ENCODE measurements at places on chromosomes 4 and X.

DNA sequence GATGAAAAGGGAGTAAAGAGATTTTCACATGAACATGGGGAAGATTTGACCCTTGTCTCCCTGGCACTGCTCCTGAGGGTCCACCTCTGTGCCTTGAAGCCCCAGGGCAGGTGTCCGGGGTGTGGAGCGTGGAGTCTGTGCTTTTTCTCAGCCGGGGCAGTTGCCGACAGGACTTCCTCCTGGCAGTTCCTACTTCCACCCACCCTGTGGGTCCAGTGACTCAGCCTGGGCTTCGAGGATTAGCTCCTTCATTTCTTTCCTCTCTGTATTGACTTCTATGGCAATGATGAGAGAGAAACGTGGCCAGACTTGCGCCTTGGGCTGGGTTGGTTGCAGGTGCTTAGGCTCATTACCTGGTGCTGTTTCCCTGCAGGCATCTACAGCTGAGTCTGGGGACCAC is 35.9 kb upstream of the CLCN4 start:
- DNase-seq: no peak

- peak; percentile 50 for DNase-seq
Observed at GRCh38 chrX:71935476-71935875, 24.8 kb downstream of the NHSL2 start.

DNA sequence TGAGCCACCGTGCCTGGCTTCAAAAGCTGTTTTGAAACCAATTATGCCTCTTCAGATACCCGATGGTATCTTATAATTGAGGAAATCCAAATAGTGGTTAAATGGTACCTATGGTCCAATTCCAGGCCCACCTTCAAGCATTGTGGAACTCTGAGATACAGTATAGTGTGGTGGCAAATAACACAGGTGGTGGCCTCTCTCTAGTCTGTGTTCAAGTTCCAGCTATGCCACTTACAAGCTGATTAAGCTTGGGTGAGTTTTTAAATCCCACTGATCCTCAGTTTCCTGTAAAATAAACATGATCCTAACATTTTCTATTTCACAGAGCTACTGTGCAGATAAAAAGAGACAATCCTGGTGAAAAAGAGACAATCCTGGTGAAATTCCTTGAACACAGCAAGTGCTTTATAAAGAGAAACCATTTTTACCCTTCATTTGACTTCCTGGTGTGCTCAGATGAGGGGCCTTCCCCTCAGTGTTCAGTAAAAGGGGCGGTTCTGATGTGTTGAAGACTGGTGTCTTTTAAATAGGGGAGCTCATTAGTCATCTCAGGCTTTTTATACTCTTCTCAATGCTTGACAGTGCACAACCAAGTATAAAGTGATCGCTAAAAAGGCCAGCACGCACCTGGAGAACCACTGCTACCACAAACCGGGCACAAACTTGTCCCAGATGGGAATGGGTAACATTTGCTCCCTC is 30.8 kb upstream of the CD40LG start:
- no peak for DNase-seq

DNA sequence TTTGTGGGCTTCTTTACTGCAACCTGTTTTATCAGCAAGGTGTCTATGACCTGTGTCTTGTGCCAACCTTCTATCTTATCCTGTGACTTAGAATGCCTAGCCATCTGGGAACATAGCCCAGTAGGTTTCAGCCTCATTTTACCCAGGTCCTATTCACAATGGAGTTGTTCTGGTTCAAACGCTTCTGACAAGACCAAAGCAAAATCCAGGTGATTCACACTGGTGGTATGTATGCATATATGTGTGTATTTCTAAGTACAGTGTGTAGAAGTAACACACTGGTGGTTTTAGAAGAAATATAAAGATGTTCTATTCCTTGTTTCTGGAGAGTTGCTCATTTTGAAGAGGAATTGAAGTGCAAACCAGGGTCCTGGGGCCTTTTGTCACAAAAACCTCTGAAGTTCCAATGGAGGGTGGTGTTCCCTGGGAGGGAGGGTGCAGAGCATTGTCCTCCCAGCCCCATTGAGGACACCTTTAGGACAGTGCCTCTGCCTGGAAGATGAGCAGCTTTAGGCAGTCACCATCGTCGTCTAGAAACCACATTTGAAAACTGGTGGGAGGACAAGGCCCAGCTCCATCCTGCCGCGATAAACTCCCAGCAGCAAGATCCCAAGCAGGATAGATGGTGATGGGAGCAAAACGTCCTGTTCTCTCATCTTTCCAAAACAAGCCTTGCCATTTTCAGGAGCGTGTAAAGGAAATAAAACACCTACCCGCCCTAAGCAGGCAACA is 191.4 kb downstream of the TSPAN5 start:
- no peak for DNase-seq

- no peak for DNase-seq
Observed at GRCh38 chr4:165877286-165877685, 4.2 kb downstream of the TLL1 start.

GRCh38 chrX:112513154-112513553 is 166.6 kb downstream of the LHFPL1 start:
- DNase-seq: no peak

GRCh38 chrX:112931478-112931877 is 90.8 kb upstream of the AMOT start:
- no peak for DNase-seq

GRCh38 chr4:116668190-116668589 is 417.2 kb downstream of the TRAM1L1 start:
- DNase-seq: no peak

- peak; percentile 40 for DNase-seq
Observed at GRCh38 chrX:30713061-30713525, 59.9 kb downstream of the GK start.

GRCh38 chr4:1419708-1420107 is 13.5 kb upstream of the NKX1-1 start:
- no peak for DNase-seq

DNA sequence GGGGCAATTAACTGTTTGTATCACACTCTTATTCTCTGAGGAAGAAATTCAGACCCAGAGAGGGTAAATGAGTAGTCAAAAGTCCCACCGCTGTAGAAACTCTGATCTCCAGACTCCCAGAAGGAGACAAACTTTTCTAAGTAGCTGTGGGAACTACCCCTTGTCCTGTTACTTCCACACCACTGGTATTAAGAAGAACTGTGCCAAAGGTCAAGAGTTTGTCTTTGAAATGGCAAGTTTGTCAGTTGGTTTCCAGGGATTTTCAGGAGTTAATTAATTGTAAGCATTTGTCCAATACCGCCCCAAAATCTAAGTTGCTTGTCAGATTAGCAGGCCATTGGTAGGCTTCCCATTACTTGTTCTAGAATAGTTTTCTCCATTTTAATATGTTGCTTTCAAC is 85.7 kb downstream of the GC start:
- no peak for DNase-seq

- peak; percentile 41 for DNase-seq
Observed at GRCh38 chr4:124018383-124019317, 622.1 kb downstream of the SPRY1 start.

DNA sequence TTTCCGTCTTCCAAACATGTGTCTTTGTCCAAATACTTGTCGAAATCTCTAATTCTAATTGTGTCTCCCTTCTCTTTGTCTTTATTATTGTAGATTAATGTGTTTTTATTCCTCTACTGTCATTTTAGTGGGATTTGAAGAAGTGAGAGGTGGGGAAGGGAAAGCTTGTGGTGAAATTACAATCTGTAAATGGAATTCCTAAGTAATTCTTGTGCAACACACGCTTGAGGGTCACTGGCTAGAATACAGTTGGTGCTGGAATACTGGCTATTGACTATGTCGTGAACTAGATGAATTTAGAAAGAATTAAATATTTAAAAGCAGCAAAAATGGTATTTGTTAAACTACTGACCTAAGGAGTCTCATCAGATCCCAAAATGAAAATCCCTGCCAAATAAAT is 10.7 kb upstream of the FNIP2 start:
- DNase-seq: no peak

GRCh38 chr4:177290780-177291179 is 18.9 kb upstream of the NEIL3 start:
- DNase-seq: no peak

GRCh38 chr4:98728433-98728832 is 70.0 kb upstream of the TSPAN5 start:
- peak; percentile 70 for DNase-seq

DNA sequence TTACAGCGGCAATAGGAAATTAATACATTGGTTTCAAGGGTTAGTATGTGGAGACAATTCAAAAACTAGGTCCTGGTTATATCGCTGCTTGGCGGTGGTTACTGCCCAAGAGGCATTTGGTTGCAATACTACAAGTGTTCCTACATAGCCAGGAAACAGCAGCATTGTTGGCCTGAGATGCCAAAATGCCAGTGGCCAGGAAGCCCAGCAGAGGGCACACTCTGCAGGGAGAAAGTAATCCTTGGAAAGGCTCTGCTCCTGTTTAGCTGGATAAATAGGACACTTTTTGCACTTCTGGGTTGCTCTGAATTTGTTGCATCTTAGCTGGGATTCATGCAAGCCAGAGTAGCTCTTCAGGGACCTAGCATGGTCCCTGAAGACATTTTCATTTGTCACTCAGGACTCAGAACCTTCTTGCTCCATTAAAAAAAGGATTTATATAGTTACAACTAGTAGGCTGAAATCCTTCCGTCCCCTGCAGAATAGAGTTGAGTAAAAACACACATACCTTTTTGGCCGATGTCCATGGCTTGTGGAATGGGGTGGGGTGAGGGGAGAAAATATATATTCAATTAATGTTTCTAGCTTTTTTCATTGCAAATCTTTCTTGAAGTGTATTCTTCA is 8.1 kb upstream of the GPR119 start:
- DNase-seq: peak; percentile 76

DNA sequence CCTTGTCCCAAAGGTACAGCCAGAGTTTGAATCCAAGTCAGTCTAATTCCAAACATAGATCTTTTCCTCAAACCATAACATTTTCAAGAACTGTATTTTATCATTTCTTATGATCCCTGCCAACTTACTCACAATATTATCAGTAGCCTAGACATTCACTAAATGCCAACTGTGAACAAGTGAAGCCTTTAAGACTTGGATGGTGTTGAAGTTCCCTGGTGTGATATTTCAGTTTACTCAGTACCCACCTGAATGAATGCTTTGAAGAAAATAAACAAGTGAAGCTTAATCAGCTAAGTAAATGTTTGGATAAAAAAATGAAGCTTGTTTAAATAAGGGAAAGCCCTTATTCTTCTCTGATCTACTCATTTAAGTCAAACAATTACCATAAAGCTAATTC is 1028.3 kb downstream of the DMD start:
- no peak for DNase-seq

DNA sequence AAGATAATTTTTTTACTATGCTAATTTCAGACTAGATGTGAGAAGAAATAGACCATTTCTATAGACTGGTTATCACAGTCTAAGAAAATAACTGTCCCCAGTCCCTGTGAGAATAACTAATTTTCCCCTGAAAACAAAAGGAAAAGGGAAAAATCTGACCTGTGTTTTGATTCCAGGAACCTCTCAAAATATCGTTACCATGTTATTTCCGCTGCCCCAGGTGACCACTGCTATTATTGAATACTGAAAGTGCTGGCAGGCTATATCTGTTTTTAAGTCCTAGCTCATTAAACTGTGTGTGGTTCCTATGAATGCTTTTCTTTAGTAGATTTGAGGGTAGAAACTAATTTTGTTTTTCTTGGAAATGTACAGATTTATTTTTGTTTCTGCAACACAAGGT is 83.6 kb downstream of the GAB1 start:
- no peak for DNase-seq

GRCh38 chrX:14902537-14902936 is 29.3 kb downstream of the MOSPD2 start:
- peak; percentile 53 for DNase-seq

GRCh38 chrX:27336466-27337091 is 126.6 kb downstream of the PPP4R3C start:
- peak; percentile 1 for DNase-seq

DNA sequence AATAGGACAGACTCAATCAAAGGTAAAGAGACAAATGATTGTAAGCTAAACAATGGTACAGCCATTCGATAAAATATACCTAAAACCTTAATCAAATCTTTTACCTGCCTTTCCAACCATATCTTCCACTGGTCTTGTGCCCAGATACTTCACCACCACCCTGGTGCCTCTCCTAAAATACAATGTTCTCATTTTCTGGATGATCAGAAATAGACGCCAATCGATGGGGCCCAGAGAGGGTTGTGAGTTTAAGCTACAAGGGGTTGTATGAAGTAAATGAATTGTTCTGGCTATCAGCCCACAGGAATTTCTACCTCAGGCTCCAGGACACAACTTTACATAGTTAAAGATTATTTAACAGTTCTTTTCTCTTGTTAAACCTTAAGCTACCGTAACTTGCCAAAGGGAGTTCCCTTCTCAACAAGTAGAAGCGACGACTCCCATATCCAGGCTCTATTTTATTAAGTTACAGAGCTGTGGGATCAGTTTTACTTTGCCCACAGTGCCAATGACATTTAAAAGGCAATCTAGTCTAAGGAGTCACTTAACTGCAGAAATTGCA is 99.1 kb downstream of the CHRNA9 start:
- no peak for DNase-seq

- no peak for DNase-seq
Observed at GRCh38 chr4:102416765-102417164, 71.5 kb upstream of the SLC39A8 start.

- DNase-seq: no peak
Observed at GRCh38 chr4:139554642-139554892, 1.5 kb downstream of the SETD7 start.

DNA sequence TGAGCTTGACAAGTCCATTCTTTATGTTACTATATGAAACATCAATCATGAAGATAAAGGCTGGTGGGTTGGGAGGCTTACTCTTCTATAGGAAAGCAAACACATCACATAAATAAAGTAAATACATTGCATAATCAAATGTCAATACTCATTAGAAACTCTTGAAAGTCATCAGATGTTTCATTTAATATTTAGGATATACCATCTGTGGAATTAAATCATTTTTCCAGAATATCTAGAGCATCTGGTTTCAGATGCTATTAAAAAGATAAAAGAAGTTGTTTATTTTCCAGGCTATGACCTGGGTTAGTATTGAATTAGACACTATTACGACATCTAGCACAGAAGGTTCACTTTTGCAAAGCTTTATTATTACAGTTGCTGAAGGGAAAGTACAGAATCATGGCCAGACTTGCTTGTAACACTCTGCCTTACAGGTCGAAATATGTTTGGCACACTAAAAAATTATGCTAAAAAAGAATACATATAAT is 72.6 kb downstream of the METTL14 start:
- no peak for DNase-seq

DNA sequence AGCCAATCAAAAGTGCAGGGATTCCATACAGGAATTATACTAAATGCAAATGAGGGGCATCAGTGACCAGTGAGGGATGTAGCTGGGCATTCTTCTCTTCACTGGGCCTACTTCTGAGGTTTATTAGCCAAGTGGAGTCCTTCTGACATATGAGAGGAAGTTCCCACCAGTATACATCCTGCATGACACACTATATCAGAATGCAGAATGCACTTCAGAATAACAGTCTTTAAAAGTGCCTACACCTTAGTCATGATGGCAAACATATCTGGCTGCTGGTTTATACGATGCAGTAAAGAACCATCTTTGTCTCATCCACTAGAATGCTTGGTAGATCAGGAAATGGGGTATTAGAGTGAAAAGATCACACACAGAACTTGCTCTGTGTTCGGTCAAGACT is 180.3 kb upstream of the PPARGC1A start:
- DNase-seq: no peak

- DNase-seq: no peak
Observed at GRCh38 chr4:54226404-54227255, 2.5 kb upstream of the PDGFRA start.

All from Ammon's horn (tissue), 1 donor.